ENCODE measurements at places on chromosomes 7 and 10.

- DNase-seq = no peak
Measured at GRCh38 chr7:105792488-105793370, 83.7 kb downstream of the ATXN7L1 start.

DNA sequence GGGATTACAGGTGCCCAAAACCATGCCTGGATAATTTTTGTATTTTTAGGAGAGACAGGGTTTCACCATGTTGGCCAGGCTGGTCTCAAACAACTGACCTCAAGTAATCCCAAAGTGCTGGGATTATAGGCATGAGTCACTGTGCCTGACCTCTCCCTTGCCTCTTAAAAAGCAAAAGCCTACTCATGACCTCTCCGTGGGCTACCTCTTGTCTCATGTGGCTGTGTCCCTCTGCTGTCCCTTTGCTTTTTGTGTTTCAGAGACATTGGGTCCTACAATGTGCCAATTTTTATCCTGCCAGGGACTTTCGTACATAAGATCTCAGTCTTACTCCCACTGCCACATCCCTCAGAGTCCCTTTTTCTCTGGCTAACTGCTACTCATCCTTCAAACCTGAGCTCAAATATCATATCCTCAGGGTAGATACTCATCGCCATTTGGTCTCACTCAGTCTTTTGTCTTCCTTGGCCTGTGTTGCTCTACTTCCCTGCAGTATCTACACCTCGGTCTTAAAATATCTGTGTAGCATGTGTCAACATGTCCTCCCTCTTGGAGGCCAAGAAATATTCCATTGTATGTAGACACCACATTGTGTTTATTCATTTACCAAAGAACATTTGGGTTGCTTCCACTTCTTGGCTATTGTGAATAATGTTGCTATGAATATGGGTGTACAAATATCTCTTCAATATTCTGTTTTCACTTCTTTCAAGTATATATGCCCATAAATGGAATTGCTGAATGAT lies 465.0 kb upstream of the KLF6 start:
- DNase-seq = no peak

DNA sequence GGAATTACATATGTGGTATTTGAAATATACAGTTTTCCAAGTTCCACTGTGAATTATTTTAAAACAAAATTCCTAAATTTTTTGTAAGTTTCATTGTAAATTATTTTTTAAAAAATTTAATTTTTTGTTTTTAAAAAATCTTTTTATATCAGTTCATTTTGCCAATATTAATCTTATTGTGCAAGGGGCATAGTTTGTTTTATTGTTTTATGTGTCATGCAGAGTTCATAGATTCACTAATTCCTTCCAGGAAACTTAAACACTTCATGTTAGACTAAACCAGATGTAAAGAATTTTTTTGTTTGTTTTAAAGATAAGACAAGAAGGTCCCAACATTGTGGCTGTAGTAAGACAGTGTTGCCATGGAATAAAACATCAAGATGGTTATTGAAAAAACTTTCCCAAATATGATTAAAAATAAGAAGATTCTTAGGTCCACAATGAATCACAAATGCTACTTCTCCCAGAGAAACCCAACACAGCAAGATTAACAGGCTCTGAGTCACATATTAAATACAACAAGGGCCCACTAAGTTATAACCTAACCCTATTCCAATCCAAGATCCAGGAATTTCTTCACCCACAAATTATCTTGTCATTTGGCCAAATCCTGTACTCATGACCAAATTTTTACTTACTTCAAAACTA lies 464.7 kb upstream of the IGFBP3 start:
- DNase-seq = no peak

DNA sequence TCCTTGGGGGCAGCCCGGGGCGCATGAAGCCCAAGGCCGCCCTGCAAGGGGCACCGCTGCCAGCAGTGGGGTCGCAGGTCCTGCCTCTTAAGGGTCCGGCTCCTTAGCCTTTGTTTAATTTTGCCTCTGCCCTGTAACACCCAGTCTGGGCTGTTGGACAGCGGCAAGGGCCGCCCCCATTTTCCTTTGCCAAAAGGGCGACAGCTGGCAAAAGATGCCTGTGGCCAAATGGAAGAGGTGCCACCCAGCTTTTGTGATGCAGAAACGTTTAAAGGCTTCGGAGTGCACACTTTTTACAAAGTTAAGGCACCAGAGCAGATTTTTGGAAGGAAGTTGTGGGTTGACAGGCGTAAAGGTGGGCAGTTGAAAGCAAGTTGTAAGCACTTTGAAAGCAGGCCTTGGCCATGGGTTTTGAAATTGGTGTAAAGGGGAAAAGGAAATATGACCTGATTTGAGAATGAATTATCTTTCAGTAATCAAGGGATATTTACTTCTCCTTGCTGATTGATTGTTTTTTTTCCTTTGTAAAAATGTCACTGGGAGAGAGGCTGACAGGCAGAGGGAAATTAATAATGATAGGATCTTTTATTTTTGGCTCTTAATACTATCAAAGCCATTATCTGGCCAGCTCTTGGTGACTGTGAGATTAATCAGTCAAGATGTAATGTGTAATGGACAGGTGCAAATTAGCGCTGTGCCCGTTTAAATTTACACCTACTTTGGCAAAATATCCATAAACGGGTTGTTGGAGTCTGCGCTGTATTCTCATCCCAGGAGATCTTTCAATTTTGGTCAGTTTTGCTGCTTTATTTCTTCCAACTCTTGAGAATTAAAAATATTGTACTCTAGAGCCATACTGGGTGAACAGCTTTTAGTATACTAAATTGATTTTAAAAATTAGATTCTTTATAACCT lies 1.2 kb downstream of the CASD1 start:
- no peak for DNase-seq

DNA sequence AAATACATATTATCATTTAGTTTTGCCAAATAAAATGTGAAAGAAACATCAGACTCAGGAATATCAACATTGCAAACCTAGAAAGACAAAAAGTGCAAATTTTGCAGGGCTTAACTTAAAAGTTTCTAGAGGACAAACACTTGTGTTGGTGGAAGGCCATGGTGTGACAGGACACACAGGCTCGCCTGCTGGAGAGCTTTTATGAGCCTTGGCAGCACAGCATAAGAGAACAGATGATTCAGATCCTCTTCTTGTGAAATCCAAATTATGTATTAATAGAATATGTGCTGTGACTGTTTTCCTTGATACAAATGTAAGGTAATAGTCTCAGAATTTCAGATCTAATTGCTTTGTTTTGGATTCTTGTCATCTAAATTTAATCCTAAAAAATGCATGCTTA lies 72.9 kb upstream of the ABCB5 start:
- DNase-seq = no peak

DNA sequence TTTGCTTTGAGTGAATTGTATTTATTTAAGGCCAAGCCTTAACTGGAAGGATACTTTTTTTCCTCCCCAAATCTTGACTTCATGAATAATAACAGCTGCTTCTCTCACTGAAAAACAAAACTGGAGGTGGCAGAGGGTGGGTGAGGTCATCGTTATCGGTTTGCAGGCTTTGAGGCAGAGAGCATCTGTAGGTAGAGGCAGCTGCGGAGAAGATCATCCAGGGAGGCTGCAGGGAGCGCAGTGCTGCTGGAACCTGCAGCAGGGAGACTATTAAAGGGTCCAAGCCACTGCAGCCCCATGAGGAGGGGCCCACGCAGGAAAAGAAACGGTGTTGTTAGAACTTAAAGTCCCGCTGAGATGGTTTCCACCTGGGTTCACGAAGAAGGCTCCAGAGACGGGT lies 112.1 kb upstream of the SDK1 start:
- no peak for DNase-seq

DNA sequence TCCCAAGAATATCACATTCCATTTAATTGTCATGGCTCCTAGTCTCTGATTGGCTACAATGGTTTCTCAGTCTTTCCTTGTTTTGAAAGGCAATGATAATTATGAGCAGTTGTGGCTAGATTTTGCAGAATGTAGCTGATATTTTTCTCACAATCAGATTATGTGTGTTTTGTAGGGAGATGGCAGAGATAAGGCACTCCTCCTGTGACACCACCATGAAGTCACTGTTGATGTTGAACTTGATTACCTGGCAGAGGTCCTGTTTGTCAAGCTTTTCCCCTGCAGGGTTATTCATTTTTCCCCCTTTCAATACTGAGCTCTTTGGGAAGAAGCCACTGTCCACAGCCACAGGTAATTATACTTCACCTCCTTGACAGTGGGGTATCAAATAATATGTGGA lies 602.9 kb upstream of the PFKP start:
- no peak for DNase-seq

DNA sequence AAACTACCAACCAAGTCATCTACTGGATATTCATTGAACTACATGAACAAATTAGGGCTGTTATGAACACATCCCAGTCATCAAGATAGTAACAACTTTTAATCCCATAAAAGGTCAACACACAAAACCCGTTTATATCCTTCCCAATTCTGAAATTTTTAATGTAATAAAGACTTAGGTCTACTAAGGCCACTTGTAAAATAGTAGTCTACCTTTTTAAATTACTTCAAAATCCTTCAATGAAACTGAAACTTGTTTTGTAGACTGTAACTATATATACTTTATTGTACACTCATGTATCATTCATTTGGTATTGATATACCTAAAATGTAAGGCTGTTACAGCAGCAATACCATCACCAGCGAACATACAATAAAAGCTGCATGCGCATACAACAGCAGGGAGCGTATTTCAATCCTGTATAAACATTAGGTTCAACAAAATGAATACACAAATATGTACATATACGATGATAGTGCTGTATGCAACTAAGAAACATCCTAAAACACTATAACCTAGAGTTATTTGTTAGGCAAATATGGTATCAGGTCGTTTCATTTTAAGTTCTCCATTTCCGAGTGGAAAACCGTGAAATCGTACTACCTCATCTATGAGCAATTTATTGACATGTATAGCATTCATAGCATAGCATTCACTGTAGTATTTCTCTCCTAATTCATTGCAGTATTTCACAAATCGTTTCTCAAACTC lies 973 bp downstream of the ATAD1 start:
- no peak for DNase-seq

DNA sequence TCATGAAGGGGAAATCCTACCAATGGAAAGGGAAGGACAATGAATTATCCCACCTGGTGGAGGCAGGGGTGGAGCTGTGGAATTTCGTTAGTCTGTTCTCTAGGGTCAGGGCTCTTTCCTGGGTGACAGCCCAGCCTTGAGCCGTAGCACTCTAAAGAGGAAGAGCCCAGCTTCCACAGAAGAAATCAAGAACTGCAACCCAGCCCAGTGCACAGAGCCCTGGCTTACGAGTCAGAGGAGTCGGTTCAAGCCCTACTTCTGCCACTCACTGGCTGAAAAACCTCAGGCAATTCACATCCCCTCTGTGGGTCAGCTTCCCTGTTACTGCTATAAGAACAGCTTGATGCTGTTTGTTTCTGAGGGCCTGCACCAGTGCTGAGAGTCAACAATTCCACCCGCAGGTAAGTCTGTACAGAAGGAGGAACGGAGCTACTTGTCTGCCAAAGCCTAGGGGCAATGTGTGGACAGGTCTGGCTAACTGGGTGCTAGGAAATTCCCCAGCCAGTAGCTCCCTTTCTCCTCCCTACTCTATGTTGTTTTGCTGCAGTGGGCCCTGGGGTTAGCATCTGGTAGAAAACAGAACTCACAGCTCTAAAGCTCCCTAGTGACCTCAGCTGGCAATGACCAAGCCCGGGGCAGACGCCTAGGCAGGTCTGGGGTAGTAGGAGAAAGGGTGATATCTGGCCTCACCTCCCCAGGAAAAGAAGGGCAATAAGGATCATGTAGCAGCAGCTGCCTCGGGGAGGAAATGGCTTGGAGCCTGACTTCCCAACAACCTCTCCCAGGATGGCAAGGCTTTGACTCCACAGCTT lies 3.3 kb downstream of the AVPI1 start:
- DNase-seq = no peak

DNA sequence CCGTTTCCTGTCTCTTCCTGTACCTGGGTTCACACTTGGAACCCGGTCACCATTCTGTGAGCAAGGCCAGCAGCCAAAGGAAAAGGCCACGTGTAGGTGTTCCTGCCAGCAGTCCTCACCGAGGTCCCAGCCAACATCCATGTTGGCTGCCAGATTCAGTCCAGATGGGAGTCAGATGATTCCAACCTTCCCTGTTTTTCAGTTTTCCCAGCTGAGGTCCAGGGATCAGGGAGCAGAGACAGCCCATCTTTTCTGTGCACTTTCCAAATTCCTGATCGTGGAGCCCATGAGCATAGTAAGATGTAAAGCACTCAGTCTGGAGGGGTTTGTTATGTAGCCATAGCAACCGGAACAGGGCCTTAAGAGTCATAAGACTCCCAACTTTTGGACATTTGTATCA lies 3.9 kb upstream of the PVRIG start:
- no peak for DNase-seq

DNA sequence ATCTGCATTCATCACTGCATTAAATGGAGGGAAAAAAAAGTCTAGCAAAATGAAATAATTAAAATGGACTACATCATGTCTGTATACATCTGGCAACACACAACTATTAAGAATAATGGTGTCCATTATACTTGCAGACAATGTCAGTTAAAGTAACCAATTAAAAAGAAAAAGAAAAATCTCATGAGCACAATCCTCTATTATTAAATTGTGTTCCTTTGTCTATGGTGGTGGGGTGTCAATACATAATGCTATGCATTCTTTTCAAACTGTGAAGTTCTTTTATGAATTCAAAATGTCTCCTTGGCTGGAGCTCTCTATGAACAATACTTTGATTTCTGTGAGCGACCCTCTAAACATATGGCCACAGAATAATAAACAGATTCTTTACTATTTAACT lies 63.5 kb downstream of the NRP1 start:
- no peak for DNase-seq

DNA sequence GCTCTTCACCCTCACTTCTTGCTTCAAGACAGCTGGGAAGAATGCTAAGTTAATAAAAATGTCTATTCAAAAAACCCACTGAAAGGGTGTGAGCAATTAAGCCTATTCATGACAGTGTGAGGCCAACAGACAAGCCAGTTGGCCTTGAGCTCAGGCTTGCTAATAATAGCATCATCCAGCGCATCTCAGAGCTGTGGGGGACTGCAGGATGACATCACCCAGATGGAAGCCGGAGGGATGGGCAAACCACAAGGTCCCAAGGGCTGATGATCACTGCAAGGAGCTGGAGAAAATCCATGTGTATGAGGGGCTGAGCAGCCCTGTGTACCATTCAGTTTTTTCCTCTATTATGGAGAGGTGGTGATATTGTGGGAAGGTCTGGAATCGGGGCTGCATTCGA lies 770.4 kb downstream of the TNS3 start:
- no peak for DNase-seq

GRCh38 chr10:100065084-100065660 lies 16.5 kb downstream of the CPN1 start:
- DNase-seq = no peak

All from C1 segment of cervical spinal cord (tissue), 14 donors.